Stimulated activated CD8-positive, alpha-beta memory T cell treated with anti-CD3 and anti-CD28 coated beads, Interleukin-2, amount 100 ng/mL, for 1 hour (primary cell): ENCODE measurements at places on chromosomes 7 and 10.
A peak's percentile ranks its signal among the peaks of the same experiment; 100 is the strongest.

GRCh38 chr10:52956461-52956860, 183.9 kb upstream of the MBL2 start:
- no peak for DNase-seq

- no peak for DNase-seq
Observed at GRCh38 chr10:111379534-111380187, 302.8 kb downstream of the ADRA2A start.

DNA sequence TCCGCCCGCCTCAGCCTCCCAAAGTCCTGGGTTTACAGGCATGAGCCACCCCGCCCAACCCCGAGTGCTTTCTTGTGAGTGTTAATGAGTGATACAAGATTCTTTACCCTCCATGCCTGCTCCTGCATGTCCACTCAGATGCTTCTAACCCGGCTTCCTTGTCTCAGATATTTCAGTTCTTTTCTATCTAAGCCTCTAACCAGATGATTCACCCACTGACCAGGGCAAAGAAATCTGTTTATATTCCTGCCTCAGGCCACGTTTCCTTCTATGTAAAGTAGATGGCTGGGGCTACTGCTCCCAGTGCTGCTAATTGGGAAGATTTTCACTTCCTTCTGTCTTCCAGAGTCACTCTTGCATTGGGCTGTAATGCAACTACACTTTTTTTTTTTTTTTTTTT, 395.1 kb upstream of the ANKRD30A start:
- DNase-seq = no peak

DNA sequence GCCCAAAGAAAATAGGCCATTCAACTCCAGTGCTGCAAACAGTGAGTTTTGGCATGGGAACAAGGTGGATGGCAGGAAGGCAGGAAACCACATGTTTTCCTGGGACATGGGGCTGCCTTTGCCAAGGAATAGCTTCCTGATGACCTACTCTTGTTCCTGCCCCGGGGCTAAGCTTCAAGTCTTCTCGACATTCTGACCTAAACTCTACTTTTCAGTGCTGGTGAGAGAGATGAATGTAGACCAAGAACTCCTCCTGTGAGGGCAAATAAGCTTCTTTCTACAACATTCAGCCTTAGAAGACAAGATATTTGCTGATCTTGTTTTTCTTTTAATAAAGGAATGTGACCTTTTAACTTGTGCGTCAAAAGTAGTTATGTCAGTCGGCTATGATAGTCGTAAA, 199.0 kb downstream of the GPR37 start:
- DNase-seq = no peak

DNA sequence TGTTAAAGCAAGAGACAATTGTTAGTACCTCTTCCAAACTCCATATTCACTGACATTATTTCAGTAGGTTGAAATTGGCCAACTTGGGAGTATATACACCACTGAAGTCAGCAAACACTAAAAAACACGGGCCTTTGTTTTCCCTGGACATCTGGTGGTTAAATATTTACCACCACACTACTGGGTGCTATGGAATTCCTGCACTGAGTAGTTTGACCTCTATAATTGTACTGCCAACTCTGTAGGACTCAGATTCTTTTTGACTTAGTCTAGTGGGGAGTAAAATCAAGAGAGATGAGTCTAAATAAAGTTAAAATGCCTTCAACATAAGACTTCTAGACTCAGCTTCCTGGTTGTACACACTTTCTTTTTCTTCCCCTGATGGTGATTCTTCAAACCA, 41.3 kb upstream of the TES start:
- DNase-seq = no peak

GRCh38 chr7:155741805-155742204, 70.5 kb downstream of the SHH start:
- no peak for DNase-seq

- DNase-seq = no peak
Observed at GRCh38 chr7:104137511-104137910, 70.3 kb downstream of the ORC5 start.

DNA sequence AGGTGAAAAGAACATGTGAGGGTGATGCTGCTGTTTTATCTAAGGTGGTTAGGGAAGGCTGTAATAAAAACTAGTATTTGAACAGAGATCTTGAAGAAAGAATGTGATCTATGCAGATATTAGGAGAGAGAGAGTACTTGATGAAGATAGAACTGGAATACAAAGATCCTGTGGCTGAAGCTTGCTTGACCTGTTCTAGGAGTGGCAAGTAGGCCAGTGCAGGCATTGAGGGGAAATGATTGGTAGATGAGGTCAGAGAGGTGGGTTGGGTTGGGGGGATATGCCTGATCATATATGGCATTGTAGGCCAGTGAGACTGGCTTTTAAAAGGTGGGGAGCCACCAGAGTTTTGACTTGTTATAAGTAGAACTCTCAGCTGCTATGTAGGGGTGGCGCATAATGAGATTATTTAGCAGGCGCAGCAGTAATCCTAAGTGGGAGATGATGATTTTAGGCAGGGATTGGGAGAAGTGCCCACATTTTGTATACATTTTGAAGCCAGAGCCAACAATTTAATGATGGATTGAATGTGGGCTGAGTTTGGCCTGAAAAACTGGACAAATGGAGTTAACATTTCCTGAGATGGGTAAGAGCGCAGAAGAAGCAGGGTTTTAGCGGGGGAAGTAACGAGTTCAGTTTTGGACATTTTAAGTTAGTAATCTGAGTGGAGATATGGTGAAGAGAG, 8.2 kb downstream of the CCSER2 start:
- DNase-seq = no peak

GRCh38 chr10:97498076-97498840, at the start of gene MMS19:
Gene MMS19, minus strand, starts transcription at chr10:97498422. Its CDS starts 38 bp downstream, at chr10:97498384.
- DNase-seq = peak; percentile 98

DNA sequence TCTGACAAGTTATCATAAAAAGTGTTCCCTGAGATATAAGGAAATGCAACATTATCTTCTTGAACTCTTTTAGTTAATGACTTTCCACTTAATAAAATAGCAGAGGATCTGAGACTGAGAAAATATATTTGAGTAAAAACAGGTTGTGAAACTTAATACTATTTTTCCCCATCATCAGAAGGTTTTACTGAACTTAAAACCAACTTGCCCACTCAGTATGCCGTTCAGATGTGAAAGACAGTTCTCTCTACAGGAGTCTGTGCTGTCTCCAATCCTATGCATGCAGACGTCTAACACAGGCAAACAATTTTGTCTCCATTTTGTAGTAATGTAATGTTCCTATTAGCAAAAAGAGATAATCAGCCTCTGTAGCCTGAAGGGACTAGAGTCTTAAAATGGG, 38.2 kb upstream of the CYP2C18 start:
- DNase-seq = no peak

DNA sequence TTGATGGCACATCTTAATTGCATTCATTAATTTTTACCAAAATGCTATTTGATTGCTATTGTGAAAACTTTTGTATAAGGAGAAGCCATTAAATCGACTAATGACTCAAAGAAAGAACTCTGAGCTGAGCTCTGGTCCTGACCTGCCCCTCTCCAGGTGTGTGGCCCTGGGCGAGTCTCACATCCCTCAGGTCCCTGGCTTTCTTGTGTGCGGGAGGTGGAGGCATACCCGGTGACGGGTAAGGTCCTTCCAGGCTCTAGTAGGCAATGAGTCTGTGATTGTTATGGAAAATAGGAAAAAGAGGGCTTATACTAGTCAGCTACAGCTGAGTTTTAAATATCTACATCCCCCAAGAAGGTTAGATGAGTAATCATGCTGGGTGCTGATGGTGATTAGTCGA, 248.1 kb downstream of the GATA3 start:
- no peak for DNase-seq

GRCh38 chr7:127955051-127955531, 76.1 kb downstream of the LRRC4 start:
- no peak for DNase-seq

- no peak for DNase-seq
Observed at GRCh38 chr7:47720141-47720906, 138.4 kb upstream of the TNS3 start.

- DNase-seq = no peak
Observed at GRCh38 chr10:61869774-61870525, 31.5 kb upstream of the ARID5B start.

DNA sequence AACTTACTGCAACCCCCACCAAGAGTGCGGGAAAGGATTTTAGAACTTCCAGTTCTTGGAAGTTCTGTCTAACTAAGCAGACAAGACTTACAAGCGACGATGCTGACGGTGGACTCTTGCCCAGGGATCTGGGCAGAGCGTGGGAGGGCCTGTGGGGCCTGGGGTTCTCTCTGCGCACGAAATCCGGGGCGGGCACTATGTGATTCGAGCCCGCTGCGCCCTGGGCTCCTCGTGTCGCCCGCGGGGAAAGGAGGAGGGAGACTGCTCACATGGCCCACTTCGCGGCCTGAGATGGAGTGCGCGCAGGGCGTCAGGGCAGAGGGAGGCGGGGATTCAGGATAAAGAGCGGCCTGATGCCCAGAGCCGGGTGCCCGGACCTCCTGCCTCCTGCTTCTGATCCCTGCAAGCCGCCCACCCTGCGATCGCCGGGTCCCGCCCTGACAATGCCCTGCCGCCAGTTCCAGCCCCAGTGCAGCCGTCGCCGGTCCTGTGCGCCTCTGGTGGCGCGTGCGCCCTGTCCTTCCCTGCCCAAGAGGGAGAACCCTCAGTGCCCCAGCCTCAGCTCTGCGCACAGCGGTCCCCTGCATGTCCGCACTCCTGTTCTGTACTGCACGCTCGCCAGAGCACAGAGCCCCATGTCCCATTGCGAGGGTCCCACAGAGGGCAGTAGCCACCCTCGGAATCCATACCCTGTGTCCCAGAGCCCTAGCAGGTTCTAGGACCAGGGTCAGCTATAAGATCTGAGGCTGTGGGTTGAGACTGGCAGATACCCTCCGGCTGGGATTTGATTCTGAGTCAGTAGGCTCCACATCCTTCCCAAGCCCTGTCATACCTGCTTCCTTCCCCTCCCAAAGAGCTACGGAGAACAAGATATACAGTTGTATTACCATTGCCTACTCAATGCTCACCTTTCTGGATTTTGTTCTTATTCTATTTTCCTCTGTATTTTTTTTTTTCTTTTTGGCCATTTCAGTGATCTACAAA, 99.4 kb upstream of the TMEM106B start:
- no peak for DNase-seq

- DNase-seq = no peak
Observed at GRCh38 chr10:32166365-32166764, 110.1 kb upstream of the KIF5B start.

- peak; percentile 4 for DNase-seq
Observed at GRCh38 chr7:134327896-134328295, 11.2 kb upstream of the SLC35B4 start.

DNA sequence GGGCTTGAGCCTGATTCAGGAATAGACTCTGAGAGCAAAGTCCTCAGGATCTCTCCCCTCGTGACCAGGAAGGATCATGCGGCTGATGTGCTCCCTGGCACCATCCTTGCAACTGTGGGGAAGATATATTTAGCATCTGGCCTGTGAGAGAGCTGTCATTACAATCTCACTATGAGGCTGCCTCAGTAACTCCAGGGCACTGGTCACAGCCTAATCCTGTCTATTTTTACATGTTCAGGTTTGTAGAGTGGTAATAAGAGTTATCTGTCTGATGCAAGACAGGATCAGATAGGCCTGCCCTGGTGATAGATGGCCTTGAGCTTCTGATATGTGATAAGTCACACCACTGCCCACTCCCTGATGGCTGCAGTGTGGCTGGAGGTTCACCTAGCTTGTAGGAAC, 50.7 kb downstream of the PPP1R3C start:
- DNase-seq = no peak

- DNase-seq = no peak
Observed at GRCh38 chr7:74466196-74466813, 12.6 kb downstream of the GTF2IRD1 start.

- no peak for DNase-seq
Observed at GRCh38 chr7:71491336-71491735, 359.4 kb downstream of the GALNT17 start.

- DNase-seq = no peak
Observed at GRCh38 chr7:5395246-5395645, 28.4 kb downstream of the TNRC18 start.

GRCh38 chr10:71270301-71271220, 48.5 kb upstream of the SLC29A3 start:
- no peak for DNase-seq

GRCh38 chr7:25675789-25676474, 447.6 kb upstream of the NPVF start:
- no peak for DNase-seq

DNA sequence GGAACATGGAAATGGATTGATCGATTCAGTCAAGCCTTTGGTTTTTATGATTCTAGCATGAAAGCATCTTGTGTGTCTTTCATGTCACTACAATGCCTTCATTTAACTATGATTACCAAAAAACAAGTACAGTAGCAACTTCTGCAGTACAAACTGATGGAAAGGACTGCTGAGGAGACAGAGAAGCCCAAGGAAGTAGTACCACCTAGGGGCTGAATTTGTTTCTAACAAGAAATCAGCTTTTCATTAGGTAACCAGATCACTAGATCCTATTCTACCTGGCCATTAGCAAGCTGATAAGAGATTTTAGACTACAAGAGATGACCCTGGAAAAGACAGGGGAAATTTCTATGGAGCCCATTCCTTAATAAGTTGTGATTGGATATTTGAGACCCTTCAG, 3.2 kb upstream of the IFIT1 start:
- no peak for DNase-seq

- no peak for DNase-seq
Observed at GRCh38 chr7:142485617-142486226, 227.9 kb upstream of the PRSS58 start.

DNA sequence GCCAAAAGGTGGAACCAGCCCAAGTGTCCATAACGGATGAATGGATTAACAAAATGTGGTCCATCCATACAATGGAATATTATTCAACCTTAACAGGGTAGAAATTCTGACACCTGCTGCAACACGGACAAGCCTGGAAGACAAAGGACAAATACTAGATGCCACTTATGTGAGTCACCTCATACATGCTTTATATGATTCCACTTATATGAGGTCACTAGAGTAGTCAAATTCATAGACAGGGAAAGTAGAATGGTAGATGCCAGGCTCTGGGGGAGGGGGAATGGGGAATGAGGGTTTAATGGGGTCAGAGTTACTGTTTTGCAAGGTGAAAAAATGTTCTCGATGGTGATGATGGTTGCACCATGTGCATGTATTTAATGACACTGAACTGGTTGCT, 34.0 kb upstream of the CYTH3 start:
- DNase-seq = no peak

GRCh38 chr10:118754229-118754555, 578 bp downstream of the CACUL1 start:
- DNase-seq = no peak

DNA sequence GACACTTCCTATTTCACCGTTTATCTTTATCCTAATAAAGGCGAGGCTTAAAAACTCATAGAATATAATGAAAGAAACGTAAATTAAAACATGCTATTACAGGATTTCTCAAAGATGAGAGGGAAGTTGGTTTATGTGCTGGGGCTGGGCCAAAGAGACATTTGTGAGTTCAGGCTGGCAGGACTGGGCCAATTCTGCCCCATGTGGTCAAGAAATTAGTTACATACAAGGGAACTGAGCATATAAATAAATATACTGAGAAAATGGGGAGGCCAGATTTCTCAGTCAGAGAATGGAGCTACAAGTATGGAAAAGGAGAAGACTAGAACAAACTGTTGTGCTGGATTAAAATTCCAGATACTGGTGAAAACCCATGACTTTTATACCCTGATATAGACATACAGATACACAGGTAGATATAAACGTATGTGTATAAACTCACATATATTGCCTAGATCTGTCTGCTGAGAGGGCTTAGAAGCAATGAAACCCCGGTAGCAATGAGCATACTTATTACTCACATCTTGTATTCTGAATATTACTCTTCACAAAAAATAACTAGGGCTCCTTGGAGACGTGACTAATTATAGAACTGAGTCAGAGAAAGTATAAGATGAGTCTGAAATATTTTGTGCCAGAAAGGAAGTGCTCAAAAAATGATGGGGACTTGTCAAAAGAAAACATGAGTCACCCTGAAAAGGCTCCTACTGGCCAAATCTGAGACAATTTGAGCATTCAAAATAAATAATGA, 155.7 kb upstream of the FGFR2 start:
- DNase-seq = no peak
